ENCODE measurements at places on chromosomes 7 and 10. TPM values are rescaled to one million over a fixed set of nuclear protein-coding genes. Genes with fewer than 3 reads are reported as not detected.
A peak's percentile ranks its signal among the peaks of the same experiment; 100 is the strongest.

DNA sequence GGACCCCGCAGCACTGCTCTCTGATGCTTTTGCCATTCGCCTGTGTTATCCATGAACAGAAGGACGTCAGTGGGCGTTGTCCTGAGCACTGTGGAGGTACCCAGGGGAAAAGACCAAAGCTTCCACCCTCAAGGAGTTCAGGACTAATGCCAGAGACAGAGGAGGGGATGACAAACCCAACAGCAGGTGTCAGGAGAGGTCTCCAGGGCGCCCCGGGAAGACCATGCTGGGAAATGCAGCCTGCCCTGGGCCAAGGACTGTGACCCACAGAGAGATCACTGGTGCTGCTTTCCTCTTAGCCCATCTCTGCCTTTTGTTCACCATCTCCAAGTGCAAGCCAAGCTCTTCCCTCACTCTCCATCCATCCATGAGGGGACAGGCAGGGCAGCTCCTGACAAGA is 166.8 kb upstream of the PFKP start:
- no peak for DNase-seq

- DNase-seq = no peak
These were observed 134.8 kb downstream of the OAT start for GRCh38 chr10:124283949-124284250.

GRCh38 chr10:97895915-97896314 is 46.3 kb downstream of the GOLGA7B start:
- DNase-seq = no peak

GRCh38 chr7:102132209-102132752 is 154.4 kb upstream of the SH2B2 start:
- DNase-seq = no peak

- DNase-seq = peak; percentile 74
These were observed 21.0 kb downstream of the ZCCHC24 start for GRCh38 chr10:79424221-79425073.

DNA sequence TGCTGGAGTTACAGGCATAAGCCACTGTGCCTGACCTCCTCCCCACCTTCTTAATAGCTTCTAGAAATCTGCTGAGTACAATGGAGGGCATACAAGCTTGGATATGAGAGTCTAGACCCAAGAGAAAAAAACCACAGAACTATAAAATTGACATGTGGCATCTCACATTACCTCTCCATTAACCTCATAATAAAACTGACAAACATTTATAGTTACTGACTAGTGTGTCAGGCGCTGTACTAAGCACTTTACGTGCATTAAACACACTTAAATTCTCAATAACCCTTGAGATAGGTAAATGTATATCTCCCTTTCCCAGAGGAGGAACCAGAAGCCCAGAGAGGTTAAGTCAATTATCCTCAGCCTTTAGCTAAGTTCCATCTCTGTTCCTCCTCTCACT is 300.5 kb upstream of the MYO3A start:
- no peak for DNase-seq

- no peak for DNase-seq
These were observed 2.5 kb downstream of the LRCH4 start for GRCh38 chr7:100583132-100584053.

- no peak for DNase-seq
These were observed 7.2 kb upstream of the REPIN1 start for GRCh38 chr7:150361402-150361801.

- no peak for DNase-seq
These were observed 2.3 kb downstream of the CELF2 start for GRCh38 chr10:11019724-11020547.

GRCh38 chr10:78461333-78461732 is 427.7 kb downstream of the RPS24 start:
- no peak for DNase-seq

DNA sequence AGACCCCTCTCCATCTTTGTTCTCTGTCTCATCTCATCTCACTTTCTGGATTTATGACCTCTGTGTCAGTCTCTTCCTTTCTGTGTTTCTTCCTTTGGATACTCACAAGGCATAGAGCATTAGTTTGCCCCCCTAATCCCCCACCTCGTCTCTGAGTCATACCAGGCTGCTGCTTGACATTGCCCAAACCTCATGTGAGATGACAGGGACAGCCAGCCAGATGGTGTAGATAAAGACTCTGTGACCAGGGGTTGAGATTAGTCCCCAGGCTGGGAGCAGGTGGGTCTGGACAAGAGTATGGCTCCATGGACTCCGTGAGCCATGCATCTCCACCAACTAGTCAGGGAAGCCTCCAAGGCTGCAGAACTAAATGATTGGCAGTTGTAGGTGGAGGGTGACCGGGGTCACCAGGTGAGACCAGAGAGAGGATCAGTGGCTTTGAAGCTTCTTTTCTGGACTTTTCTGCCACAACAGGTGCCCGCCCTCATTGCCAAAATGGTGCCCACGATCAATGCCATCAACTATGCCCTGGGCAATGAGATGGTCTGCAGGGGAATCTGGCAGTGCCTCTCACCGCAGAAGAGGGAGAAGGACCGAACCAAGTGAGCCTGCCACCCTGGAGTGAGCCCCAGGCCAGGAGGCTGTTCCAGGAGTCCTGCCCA is 13.3 kb downstream of the RGR start:
- no peak for DNase-seq

DNA sequence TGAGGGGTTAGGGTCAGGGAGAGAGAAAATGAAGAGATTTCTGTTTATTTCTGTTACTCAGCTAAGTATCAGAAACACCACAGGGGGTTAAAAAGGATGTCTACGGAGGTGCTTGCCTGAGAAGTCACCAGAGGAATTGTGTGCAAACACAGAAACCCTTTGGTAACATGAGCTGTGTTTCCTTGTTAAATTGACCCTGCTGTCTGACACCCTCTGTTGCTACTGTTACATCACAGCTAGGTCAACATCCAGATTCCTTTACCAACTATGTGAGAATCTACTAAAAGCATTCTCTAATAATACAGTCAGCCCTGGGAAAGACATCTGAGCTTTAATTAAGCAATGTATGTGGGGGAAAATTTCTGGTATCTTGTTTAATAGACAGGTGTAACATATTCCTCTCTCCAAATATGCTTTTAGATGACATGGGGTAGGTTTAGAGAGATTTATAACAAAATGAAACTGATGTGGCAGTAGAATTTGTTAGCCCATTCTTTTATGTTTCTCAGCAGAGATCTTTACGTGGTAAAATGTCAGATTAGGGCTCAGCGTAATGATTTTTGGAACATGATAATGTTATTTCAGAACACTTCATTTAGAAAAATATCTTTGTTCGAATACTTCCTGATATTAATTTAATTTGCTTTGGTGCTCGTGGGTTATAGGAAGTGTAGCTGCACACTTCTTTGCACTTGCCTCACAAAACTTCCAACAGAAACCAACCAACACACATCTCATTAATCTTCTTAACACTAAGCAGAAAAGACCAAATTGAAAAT is 168.0 kb upstream of the AHR start:
- DNase-seq = peak; percentile 46

DNA sequence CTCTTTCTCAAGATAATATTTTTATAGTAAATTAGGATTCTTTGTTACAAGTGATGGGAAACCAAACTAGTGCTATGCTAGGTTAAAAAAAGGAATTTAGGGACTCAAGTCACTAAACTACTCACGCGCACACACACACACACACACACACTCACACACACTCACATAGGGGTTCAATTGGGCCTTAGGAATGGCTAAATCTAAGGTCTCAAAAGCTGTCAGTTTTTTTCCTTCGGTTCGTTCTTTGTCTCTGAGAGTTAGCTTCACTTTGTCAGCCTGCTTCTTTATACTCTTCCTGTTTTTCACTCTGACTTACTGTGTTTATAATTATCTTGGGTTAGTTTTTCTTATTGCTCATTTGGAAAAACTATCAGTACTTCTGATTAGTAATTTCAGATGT is 138.9 kb downstream of the ADK start:
- DNase-seq = no peak

DNA sequence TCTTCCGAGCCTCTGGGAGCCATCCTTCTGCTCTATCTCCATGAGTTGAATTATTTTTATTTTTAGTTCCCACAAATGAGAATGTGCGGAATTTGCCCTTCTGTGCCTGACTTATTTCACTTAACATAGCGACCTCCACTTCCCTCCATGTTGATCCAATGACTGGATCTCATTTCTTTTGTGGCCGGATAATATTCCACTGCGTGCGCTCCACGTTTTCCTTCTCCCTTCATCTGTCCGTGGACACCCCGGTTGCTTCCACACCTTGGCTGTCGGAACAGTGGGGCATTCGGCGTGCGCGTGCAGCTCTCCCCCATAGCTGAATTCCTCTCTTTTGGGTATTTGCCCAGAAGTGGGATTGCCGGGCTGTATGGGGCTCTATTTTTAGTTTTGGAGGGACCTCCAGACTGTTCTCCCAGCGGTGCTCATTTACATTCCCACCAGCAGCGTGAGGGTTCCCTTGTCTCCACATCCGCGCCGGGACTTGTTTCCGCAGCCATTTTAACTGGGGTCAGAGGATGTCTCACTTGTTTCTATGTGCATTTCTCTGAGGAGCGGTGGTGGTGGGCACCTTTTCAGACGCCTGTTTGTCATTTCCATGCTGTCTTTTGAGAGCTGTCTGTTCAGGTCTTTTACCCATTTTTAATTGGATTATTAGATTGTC is 51.0 kb upstream of the SUN1 start:
- no peak for DNase-seq

DNA sequence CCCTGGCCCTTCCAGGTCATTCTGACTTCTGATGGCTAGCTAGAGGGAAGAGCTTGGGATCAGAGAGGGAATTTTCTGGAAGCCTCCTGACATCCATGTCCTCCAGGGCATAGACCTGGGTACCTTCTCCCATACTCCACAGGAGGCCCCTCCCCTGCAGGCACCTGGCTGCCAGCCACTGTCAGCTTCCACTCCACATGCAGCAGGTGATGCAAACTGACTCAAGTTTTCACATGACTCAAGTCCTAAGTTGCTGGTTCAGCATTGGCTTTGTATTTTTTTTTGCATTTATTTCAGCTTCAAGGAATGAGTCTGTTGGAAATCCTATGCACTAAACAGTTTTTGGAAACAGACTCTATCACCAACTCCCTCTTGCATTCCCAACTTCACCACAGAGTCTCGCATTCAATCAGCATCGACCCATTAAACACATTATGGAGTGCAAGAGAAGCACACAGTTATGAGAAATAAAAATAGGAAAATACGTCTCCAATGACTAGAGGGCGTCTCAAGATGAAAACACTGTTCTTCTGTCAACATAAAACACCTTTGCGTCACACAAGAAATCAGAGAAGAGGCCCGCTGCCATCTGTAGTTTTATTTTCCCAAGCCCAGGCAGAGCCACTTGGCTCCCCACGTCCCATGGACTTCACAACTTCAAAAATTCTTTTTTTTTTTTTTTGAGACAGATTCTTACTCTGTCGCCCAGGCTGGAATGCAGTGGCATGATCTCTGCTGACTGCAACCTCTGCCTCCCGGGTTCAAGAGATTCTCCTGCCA is 362.6 kb upstream of the MGMT start:
- no peak for DNase-seq

DNA sequence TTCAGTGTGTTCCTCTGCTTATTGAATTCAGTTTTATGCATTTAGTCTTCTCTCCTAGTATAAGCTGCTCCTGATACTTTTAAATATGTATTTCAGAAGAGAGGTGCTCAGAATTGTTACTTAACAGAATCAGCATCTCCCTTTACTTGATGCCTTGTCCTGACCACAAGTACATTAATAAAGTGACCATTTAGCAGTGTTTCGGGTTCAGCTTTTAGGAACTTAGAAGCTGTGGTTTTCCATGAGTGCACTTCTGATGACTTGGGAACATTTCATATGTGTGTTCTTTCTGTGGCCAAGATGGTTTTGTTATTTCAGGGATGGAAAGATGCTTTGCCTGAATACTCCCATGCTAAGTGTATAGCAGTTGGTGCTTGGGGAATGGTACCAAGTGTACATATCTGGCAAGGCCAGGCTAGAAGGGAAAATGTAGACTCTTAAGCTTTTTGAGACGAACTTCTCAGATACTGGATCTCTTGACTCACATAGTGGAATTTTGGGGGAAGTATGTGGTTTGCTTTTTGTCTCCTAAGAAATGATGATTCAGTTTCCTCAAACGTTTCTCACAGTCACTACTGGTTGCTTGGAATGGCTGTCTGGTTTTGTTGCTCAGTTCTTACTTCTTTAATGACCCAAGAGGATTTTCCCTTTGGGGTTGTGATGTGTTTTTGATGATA is 17.2 kb downstream of the SGPL1 start:
- DNase-seq = no peak

DNA sequence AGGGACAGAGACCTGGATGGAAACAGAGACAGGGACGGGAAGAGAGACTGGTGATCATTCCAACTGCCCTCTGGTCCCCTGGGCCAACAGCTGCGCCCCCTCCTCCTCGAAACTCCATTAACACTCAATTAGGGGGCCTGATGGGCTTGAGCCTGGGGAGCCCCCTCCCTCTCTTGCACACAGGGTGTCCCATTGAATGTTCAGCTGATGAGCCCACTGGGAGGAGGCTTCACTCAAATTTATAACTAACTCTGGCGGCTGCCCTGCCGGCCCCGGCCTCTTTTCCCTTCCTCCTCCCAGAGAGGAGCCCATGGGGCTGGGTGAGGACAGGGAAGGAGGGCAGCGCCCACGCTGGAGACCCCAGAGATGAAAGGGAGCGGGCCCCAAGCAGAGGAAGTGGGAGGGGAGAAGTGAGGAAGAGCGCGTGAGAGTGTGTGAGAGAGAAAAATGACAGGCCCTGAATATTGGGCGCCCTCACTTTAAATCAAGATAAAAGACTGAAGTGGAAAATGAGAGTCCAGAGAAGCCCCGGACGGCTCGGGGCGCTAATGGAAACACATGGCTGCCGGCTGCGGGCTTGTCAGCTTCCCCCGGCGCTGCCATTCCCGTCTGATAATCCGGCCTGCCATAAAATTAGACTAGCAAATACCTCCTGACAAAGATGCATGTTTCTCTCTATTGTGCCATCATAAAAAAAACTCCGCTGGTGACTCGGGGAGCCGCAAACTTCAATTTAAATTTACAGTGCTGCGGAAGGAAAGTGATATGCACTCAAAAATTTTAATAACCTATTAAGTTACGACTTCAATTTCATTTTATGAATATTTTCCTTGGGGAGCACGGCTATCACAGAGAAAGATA is 58.0 kb upstream of the PAX2 start:
- DNase-seq = no peak

Gene EPO
- total RNA-seq = not detected

Gene PRKCQ
- 1.4 TPM for total RNA-seq

Gene TRPV5
- not detected for total RNA-seq

Gene SPAM1
- not detected for total RNA-seq

Gene TRIL
- 1.4 TPM for total RNA-seq

Gene FRAT1
- total RNA-seq = 9.4 TPM

Gene CALCR
- total RNA-seq = 0.17 TPM

Gene PNLIPRP2
- total RNA-seq = 1.2 TPM

Gene FERD3L
- total RNA-seq = not detected

Gene POU6F2
- 7.9 TPM for total RNA-seq

Gene GPR15LG
- 0.32 TPM for total RNA-seq
